CD8-positive, alpha-beta memory T cell (primary cell): ENCODE measurements at places on chromosomes 6 and 20.
A peak's percentile ranks its signal among the peaks of the same experiment; 100 is the strongest.

DNA sequence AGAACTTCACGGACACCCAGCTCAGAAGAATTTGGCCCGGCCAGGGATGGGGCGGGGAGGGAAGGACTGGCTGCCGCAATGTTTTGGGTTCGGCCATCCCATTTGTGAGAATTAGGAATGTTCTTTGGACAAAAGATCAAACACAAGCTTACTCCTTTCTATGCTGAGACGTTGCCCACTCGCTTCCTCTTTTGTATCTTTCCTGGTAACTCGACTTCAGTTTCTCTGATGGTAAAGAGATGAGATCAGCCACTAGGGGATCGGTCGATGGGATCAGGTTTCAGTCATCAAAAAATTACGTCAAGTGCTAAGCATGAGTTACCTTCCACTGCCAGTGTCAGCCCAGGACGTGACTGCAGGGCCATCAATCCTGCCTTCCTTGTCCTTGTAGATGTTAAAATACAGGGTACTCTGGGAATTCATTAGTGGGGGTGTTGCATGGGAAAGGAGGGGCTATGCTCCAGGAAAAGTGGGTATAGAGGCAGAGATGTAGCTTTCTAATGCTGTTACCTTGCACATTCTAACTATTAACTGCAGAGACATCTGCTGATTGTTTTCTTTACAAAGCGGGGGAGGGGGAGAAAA is 190.2 kb downstream of the TSHZ2 start:
- no peaks in the 10 kb centered on the region for H3K36me3 ChIP-seq
- no peaks in the 10 kb centered on the region for H3K4me1 ChIP-seq
- H3K27me3 ChIP-seq = no peaks in the 10 kb centered on the region
- DNase-seq = no peak

DNA sequence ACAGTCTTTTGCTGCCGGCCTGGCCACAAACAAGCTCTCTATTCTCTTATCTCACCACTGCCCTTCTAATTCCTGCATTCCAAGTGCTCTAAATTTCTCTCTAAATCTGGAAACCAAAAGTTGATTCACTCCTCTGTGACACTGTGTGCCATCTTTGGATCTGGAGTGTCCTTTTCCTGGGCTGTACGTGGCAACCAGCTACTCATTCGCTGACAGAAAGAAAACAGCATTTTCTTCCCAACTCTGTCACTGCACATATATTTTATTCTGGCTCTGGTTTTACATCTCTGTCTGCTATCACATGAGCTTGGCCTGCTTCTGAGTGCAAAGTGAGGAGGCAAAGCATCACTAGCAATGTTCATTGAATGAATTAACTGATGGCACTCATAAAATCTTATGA is 397.2 kb upstream of the MAP3K7 start:
- no peaks in the 10 kb centered on the region for H3K4me1 ChIP-seq
- H3K27me3 ChIP-seq = no peaks in the 10 kb centered on the region
- DNase-seq = no peak
- no peak overlapping the region for H3K4me3 ChIP-seq
- no peak overlapping the region for H3K27ac ChIP-seq
- H3K36me3 ChIP-seq = no peaks in the 10 kb centered on the region

DNA sequence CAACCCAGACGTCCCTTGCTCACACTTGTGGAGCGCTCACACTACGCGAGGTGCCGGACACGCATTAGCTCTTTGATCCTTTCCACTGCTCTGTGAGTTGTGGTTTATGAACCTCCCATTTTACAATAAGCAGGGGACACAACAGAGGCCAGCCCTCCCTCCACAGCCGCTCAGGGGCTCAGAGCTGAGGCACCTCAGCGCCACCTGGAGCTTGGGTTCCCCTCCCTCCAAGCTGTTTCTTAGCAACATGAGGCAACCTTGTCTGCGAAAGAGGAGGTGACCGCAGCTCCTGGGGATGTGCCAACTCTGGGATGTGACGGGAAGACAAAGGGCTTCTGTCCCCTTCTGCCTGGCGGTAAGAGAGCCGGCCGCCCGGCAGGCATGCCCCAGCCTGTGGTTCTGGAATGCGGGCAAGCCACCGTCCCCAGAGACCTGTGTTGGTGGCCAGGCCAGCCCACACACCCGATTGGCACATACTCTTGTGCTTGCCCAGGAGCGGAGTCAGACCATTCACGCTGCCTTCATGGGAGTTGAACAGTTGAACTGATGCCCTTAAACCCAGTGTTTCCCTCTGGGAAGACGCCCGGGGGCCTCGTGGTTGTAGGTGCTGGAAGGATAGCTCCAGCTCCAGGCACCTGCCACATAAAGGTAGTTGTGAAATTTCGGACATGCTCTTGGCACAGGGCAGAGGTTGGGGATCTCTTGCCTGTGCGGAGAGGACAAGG is 44.5 kb downstream of the RBM38 start:
- peaks cover 57% of the 10 kb centered on the region for H3K4me1 ChIP-seq
- no peaks in the 10 kb centered on the region for H3K36me3 ChIP-seq
- peak overlapping the region; percentile 38 for H3K4me3 ChIP-seq
- no peaks in the 10 kb centered on the region for H3K27me3 ChIP-seq

DNA sequence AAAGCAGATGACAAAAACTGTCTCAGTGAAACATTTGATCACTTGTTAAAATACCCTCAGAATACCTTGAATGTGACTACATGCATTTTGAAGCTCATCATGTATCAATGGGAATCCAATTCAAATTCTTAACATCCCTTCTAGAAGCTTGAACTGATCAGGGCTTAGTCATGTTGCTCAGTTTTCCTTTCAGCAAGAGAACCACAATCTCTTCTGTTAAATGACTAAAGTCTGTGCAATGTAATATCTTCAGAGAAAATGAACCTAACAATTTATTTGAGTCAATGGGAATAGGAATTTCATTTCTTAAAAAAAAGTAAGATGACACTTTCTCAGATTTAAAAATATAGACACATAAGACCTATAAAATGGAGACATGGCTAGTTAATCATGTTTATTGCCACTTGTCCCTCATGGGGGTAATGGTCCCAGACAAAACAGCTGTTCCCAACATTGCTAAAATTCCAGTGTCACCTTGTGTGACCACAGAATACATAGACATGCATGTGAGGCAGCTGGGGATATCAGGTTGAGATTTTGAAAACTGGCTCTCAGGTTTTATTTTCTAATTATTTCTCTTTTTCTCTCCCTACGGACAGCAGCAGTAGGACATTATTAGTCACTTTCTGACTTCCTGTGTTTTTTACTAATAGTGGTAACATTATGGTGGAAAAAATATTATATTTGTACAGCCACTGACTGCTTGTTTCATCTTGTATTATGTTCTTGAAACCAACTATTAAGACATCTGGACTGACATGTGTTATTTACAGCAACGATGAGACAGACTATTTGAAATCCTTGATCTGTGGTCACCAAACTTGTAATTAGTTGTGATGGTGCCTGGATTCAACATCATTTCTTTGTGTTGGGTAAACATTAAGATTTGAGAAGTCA is 192.5 kb downstream of the COL9A1 start:
- no peaks in the 10 kb centered on the region for H3K27me3 ChIP-seq
- H3K4me3 ChIP-seq = no peak overlapping the region
- no peak for DNase-seq
- H3K27ac ChIP-seq = no peak overlapping the region

DNA sequence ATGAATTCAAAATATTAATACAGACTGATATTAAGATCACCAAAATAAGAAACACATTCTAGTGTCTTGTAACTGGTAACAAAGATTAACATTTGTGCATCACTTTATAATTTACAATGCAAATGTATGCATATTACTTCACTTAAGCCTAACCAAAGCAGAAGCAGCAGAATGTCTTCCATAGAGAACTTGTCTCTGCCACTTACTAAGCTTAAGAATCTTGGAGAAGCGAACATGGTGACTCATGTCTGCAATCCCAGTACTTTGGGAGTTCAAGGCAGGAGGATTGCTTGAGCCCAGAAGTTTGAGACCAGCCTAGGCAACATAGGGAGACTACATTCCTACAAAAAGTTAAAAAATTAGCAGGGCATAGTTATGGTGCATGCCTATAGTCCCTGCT is 18.8 kb downstream of the AK9 start:
- H3K27me3 ChIP-seq = no peaks in the 10 kb centered on the region
- H3K4me1 ChIP-seq = no peaks in the 10 kb centered on the region
- no peak overlapping the region for H3K4me3 ChIP-seq
- H3K36me3 ChIP-seq = no peaks in the 10 kb centered on the region
- H3K27ac ChIP-seq = no peak overlapping the region

DNA sequence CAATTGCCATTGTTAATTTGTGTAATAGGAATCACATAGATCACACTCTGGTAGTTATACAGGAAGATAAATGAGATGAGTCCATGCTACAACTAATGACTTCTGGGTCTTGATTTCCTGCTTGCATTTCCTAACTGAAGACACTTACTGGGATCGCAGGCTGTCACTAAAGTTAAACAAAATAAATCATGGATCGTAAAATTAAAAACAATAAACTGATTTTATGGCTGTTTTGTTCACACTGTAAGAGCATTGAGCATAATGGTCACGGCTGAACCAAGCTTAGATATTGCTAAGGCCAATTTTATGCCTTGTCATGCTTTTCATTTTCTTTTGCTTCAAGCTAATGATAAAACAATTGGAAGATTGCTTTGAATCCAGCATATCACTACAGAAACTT is 332.5 kb upstream of the CITED2 start:
- DNase-seq = no peak
- no peak overlapping the region for H3K27ac ChIP-seq
- H3K27me3 ChIP-seq = no peaks in the 10 kb centered on the region
- no peak overlapping the region for H3K4me3 ChIP-seq
- H3K36me3 ChIP-seq = no peaks in the 10 kb centered on the region
